ENCODE measurements at places on chromosomes 1 and 21.
A peak's percentile ranks its signal among the peaks of the same experiment; 100 is the strongest.

GRCh38 chr1:91809317-91809716 lies 76.6 kb downstream of the TGFBR3 start:
- peak; percentile 38 for DNase-seq

DNA sequence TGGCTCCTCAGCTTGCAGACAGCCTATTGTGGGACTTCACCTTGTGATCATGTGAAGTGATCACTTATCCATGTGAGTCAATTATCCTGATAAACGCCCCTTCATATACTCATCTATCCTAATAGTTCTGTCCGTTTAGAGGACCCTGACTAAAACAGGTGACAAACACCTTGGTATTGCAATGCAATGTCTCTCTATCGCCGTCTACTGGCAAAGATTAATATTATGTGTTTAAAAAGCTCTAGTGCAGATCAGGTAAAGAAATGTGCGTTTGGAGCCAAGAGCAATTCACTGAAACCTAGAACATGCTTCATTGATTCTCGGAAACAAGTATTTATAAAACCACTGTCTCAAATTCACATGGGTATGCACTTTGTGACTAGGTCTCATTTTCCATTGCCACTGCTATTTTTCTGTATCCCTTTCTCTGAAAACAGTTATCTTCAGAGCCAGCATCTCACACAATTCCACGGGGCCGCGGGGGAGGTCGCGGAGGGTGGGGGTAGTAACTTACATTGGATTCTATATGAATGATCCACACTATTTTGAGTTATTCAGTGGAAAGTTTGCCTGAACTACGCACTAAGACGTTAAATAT lies 554.6 kb upstream of the NCAM2 start:
- no peak for DNase-seq

DNA sequence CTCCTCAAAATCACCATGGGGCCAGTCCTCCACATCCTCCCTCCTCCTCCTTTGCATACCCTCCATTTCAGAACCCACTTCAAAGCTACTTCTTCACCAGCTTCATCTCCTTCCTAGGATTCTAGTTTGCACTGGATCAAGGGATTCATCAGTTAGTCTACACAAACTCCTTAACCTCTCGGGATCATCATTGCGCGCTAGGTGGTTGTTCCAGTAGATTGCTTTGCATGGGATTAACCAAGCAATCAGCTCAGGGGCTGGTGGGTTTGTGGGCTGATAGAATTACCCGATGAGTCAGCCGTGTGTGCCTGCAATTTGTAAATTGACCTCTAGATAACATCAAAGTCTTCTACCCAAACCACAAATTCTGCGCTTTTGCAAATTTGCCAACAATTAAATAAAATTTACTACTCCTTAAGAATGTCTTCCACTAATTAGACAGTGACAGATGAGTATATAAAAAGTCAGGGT lies 7.7 kb downstream of the KANK4 start:
- DNase-seq, result peak; percentile 70

- peak; percentile 43 for DNase-seq
These were observed 1109.3 kb upstream of the B3GALT2 start for GRCh38 chr1:194295685-194296084.

Data from renal cortical epithelial cell (primary cell).